ENCODE measurements at places on chromosomes 3 and 15.

DNA sequence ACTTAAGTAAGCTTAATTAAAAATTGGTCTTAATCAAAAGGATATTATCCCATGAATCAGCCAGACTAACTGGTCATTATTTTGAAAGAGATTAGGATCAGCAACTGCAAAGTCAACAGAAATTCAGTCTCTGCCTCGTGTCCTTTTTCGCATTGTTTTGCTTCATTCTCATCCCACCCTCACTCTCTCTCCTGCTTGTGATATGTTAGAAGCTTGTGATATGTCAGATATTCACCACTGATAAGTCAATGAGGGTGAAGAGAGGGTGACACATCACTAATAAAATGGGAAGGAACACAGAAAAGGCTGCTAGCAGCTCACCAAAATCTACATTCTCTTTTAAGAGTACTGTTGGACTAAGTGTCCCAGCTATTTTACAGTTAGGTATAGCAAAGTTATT lies 146.1 kb downstream of the SUCNR1 start:
- DNase-seq = peak; percentile 13

DNA sequence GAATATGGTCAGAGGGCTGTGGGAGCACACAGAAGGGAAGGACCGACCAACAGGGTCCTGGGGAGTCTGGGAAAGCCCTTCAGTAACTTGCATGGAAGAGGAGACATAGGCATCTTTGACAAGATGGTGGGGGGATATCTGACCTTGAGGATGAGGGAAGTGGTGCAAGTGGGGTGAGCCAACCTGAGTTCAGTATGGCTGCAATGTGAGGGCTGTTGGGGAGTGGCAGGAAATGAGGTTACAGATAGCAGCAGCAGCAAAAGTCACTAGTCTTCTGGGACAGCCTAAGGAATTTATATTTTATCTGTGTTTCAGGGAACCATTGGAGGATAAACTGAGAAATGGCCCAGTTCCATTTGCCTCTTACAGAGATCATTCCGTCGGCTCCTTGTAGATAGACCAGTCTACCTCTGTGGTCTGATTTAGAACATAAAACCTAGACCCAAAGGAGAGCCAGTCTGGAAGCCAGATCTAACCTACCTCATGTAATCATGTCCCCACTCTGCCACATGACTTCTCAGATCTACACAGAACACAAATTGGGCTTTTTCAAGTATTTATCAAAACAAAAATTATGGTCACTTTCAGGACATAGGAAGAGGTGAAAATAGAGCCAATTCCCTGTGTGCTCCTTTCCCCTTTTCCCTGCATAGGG lies 75.6 kb downstream of the ST6GAL1 start:
- DNase-seq = no peak

GRCh38 chr15:91795235-91795634 lies 58.3 kb upstream of the SLCO3A1 start:
- DNase-seq = no peak

- DNase-seq = no peak
These were observed 37.2 kb upstream of the CLSTN2 start for GRCh38 chr3:139897759-139898158.

DNA sequence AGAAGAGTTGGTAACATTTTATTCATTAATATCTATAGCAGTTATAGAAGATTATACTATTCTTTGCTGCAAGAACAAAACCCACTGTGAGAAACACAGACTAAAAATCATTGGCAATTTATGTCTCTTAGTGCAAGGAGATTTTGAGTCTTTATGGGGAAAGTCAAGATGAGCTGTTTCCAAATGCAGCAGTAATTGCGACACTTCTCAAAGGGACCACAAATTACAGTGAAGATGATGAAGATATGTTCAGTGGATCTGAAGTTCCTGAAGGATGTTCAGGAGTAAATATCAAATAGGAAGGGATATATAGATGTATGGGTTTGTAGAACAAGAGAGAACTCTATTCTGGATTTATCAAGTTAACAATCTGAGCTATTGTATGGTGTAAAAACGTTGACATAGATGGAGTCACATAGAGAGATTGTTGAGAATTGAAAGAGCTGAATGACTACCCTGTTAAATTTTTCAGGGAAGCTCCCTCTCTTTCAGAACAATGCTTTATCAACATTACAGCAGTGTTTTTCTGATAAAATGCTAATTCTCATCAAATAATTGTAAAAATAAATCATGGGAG lies 71.8 kb downstream of the DTWD1 start:
- no peak for DNase-seq

- DNase-seq = peak; percentile 13
These were observed 85.7 kb downstream of the ST6GAL1 start for GRCh38 chr3:187015903-187016638.

DNA sequence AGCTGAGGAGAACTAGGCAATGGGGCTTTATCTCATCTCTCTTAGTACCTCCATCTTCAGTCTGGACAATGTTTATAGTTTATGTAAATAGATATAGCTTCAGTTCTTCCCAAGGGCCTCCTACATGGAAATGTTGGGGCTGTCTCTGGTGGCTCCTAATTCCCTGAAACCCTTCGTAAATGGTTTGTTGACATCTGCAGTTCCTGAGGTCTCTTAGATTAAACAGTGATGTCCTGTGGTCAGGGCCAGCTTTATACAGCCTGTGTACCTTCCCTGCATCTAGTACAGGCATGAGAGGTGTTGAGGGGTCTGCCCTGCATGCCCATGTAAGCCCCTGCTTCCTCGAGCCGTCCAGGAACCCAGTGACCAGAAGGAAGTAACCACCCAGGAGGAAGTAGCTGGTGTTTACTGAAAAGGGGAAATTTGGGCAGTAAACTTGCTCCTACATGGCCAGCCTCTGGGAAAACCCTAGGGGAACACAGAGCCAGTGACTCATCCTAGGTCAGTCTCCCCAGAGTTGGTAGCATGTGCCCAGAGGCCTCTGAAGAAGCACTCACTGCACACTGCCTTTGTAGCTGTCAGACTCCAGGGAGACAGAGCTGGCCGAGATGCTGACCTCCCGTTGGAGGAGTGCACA lies 4.7 kb upstream of the TBC1D2B start:
- DNase-seq = no peak

GRCh38 chr3:113057117-113057516 lies 66.3 kb downstream of the GTPBP8 start:
- no peak for DNase-seq

DNA sequence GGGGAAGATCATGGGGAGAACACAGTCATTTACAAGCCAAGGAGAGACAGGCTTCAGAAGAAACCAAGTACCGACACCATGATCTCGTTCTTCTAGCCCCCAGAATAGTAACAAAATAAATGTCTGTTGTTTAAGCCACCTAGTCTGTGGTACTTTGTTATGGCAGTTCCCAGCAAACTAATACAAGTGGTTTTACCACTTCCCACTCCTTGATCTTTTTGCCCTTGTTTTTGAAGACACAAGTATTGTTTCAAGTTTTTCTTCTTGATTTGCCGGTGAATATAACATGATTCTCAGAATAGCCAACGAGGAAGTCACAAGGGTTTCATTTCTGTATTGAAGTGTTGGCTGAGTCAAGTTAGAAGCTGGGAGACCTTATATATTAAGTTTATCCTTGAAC lies 220.3 kb downstream of the SOX2 start:
- DNase-seq = no peak

GRCh38 chr3:72698154-72698917 lies 149.9 kb downstream of the SHQ1 start:
- DNase-seq = no peak

DNA sequence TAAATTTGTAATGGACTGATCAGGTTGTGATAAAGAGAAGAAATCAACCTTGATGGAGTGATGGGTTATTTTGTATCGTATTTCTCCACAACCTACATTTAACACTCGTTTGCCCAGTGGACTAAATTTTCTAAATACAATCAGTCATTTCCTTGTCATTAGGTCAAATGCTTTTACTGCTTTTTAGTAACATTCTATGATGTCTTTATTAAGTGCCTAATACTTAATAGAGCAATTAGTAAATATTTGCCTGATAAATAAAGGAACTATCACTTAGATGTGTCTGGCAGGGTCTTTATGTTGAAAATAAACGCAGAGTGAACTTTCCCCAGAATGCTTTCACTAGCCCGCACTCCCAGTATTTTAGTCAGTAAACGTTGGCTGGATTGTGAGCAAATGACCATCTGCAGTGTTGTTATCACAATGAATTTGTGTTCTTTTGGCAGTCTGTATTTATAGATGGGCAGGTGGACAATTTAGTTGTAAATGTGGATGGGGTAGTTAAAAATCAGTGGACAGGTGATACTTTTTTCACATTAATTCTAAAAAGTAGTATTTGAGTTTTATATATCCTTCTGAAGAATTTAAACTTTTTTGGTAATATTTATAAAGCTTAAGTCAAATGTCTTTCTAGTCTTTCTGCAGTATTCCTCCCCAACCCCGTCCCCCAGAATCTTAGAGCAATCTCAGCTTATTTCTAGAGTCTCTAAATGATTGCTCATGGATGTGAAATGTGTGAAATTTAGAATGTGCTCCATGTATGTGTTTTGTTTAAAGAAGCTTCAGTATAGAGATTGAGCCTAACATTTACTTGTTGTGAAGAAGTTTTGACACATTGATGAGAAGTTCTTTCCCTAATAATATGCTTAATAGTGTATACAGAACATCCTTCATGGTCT lies 4.9 kb downstream of the USP3 start:
- no peak for DNase-seq

- peak; percentile 26 for DNase-seq
These were observed 853.5 kb downstream of the TUSC7 start for GRCh38 chr3:117563063-117563462.

DNA sequence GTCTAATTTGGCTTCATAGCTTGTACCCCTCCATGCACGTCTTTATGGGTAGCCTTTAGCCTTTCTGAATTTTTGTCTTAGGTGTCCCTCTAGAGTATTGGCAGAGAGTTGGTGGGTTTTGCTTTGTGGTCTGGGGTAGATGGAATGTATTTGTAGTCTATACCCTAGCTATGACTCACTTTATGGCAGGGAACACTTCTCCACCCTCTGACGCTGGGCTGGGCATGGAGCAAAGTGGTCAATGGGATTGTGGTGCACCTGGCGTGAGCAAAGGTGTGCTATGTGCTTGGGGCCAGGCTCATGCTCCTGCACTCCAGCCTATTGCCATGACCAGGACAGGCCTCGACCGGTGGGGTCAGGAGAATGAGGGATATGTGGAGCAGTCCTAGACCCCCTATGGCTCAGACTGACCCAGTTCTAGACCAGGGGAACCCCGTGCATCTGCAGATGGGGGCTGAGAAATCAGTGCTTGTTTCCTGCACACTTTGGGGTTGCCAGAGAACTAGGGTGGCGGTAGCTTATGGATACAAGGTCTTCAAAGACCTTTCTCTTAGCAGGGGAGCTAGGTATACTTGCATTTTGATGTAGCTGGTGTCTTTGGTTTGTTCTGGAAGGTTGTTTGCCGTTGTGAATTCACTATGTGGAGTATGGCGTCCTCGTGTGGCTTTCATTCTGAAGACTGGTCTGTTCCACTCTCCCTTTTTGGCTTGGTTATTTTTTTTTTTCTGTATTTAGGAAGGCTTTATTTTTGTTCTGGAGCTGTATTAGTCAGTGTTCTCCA lies 49.4 kb upstream of the RPL32 start:
- DNase-seq = no peak

DNA sequence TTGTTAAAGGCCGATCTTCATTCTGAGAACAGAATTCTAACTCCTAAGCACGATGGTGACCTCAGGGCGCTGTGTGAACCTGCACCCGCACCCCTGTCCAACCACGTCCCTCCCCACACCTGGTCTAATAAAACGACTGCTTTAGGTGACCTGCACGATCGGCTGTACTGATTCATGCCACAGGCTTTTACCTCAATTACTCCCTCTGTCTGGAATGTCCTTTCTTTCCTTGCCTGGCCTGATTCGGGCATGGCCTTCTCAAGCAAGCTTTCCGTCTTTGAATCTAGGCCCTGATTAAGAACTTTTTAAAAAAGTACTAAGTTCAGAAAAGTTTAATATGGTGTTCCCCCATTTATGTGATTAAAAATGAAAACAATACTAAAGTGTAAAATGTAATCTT lies 842 bp upstream of the U2SURP start:
- peak; percentile 82 for DNase-seq

- DNase-seq = no peak
These were observed 260.5 kb upstream of the TLE3 start for GRCh38 chr15:70358011-70358819.

GRCh38 chr15:82081914-82082762 lies 36.3 kb upstream of the MEX3B start:
- DNase-seq = peak; percentile 55

- peak; percentile 89 for DNase-seq
These were observed 4.0 kb downstream of the LAMP3 start for GRCh38 chr3:183158551-183159006.

GRCh38 chr3:47315069-47315647 lies 32.4 kb downstream of the KLHL18 start:
- no peak for DNase-seq

GRCh38 chr15:66186049-66186825 lies 67.3 kb downstream of the MEGF11 start:
- no peak for DNase-seq

DNA sequence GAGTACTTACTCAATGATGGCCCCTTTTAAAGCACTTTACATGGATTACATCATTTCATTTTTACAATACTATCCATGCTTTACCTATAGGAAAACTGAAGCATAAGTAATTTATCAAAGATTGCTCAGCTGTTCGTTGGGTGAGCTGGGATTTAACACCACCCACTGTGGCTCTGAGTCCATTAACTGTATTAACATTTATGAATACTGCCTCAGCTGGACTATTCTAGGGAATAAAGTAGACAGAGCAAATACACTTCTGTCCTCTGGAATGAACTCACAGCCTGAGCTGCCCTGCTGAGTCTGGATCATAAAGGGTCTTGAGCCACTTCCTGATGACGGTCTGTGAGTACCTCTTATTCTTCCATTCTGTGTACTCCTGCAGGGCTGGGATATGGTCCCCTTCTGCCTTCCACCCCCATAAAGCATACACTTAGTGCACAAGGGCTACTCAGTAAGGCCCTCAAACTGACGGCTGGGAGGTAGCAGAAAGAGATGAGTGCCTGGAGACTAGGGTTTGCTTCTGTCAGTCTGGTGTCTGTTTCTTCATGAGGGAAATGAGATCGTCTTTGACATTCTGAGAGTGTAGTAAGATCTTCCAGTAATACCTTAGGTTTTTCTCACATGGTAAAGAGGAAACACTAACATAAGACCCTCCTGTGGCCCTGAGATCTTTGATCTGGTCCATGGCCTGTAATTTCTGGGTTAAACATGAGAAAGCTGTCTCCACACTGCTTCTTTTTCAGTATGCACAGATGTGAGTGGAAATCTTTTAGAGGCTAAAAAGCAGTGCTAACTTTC lies 12.6 kb upstream of the ST6GAL1 start:
- no peak for DNase-seq

DNA sequence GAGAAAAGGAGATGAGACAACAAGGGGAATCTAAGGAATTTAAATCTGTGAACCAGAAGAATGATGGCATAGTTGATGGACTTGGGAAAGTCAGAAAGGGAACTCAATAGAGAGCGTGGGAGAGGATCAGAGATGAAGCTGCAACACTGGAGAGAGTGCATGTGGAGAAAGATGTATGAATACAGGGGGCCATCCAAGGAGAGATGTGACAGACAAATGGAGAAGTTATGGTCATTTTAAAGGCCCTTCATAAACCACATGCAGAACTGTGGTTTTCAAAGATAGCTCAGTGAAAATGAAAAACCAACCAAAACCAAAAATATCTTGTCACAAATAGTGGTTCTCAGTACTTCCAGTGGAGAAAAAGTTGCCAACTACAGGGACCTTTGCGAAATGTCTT lies 265.2 kb downstream of the SUCLG2 start:
- DNase-seq = no peak

GRCh38 chr15:42845581-42845980 lies 75.0 kb downstream of the TTBK2 start:
- no peak for DNase-seq

GRCh38 chr3:100402256-100402655 lies 917 bp downstream of the LNP1 start:
- DNase-seq = peak; percentile 84

- no peak for DNase-seq
These were observed 1472.4 kb downstream of the SI start for GRCh38 chr3:163605915-163606314.
